ENCODE measurements at places on chromosomes 5 and 9.

DNA sequence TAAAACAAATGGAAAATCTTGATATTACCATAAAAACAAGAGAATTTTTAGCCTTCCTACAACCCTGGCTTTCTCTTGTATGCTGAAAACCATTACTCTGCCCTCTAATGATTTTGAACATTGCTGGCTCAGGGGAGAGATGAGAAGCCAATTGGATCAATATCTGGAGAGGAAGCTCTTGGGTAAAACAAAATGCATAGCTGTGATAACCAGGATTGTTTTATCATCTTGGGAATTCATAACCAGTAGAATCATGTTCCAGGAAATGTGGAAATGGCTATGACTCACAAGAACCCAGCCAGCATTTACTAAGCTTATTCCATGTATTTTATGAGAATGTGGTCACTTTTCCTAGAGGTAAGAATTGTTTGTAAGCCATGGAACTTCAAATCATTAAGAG is 51.1 kb upstream of the CTNND2 start:
- no peak for DNase-seq

GRCh38 chr5:126007841-126008240 is 415.4 kb upstream of the GRAMD2B start:
- DNase-seq = no peak

DNA sequence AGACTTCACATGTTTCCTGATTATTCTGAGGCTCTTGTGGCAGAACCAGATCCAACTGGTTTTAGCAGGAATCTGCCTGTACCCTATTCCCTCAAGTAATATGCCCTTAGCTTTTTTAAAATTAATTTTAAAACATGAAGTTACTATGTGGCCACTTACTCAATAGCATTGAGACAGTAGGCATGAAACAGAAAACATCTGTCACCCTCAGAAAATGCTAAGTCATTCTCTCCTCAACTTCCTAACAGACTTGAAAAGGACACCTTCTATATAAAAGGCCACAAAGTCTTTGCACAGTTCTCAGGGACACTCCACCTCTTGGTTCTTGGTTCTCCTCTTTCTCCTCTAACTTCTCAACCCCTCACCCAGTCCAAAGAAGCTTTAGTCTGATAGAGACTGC is 277.8 kb downstream of the RAB3C start:
- DNase-seq = no peak

- no peak for DNase-seq
Measured at GRCh38 chr5:115209279-115209678, 39.6 kb upstream of the TRIM36 start.

- DNase-seq = no peak
Measured at GRCh38 chr5:160605266-160605665, 183.6 kb downstream of the PTTG1 start.

GRCh38 chr5:80077051-80077714 is 42.0 kb downstream of the THBS4 start:
- no peak for DNase-seq

DNA sequence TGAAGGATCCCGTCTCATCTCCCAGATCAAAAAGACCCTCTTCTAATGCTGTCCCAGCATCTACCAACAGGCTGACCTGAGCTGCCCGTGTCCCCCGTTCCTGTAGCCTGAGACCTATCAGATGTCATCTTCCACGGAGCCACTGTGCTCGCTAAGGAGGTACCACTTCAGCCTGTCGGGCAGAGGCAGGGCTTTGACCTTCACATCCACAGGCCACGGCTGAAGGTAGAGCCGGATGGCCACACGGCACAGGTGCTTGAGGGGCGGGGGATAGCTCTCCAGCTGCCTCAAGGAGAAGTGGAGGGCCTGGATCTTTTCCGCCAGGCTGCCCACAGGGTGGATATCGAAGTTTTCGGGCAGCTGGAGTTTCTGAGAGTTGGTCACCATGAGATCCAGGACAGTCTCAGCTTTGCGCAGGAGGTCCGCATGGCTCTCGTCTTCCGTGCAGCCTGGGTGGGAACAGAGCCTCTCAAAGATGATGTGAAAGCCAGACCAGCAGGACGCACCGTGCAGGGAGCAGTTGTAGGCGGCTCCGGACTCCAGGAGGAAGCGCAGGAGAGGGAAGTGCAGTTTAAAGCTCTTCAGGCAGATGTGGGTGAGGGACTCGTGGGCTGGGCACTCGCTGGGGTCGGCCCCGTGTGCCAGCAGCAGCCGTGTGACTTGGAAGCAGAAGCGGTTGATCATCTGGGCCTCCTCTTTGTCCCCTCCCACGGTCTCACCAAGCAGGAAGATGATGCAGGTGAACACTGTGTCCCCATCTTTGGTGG is 4.1 kb downstream of the ASB6 start:
- no peak for DNase-seq

GRCh38 chr5:172988276-172988675 is 4.7 kb downstream of the ATP6V0E1 start:
- no peak for DNase-seq

DNA sequence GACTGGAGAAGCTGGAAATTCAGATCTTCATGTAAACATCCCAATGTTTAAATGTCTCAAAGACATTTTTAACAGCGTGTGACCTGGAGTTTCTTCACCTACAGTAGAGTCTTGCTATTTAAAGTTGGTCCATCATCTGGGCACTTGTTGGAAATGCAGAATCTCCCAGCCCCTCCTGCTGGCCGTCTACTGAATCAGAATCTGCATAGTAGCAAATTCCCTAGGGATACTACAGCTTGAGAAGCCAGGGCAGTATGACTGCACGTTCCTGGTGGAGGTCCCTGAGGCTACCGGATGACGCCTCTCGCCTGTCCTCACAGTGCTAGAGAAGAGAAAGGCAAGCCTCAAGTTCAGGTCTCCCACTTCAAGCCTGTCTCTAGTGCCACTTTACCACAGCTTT is 15.7 kb downstream of the SAP30L start:
- DNase-seq = no peak

DNA sequence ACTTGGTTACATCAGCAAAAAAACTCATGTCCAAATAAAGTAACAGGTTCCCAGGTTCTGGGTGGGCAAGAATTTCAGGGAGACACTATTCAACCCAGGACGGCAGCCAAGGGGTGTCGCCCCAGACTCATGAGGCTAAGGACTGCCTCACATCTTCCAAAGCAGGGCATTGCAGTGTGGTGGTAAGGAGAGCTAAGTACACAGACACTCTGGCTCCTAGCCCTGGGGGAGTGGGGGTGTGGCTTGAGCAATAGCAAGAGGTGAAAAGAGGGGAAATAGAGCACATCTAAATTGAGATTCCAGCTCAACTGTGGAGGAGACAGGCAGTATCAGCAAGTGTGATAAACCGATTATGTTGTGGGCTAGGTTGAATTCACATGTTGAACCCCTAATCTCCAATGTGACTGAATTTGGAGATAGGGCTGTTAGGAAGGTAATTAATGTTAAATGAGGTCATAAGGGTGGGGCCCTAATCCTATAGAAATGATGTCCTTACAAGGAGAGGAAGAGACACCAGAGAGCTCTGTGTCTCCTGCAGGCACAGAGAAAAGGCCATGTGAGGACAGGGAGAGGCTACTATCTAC is 49.9 kb upstream of the MARCHF11 start:
- no peak for DNase-seq

DNA sequence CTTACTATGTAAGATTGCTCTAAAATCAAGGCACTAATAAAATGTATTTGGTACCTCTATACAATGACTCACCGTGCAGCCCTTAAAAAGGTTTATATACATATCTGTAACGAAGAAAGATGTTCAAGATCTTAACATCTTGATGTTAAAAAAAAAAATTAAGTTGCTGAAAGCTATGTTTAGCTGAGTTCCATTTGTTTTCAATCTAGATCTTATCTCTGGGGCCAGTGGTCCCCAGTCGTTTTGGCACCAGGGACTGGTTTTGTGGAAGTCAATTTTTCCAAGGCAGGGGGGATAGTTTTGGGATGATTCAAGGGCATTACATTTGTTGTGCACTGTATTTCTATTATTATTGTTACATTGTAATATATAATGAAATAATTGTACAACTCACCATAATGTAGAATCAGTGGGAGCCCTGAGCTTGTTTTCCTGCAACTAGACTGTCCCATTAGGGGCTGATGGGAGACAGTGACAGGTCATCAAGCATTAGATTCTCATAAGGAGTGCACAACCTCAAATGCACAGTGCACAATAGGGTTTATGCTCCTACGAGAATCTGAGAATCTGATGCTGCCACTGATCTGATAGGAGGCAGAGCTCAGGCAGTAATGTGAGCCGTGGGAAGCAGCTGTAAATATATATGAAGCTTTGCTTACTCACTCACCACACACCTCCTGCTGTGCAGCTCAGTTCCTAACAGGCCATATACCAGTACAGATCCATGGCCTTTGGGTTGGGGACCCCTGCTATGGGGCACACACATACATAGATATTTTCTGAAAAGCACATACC is 27.6 kb upstream of the TSLP start:
- no peak for DNase-seq

- DNase-seq = no peak
Measured at GRCh38 chr5:74196233-74196632, 444.3 kb downstream of the ENC1 start.

DNA sequence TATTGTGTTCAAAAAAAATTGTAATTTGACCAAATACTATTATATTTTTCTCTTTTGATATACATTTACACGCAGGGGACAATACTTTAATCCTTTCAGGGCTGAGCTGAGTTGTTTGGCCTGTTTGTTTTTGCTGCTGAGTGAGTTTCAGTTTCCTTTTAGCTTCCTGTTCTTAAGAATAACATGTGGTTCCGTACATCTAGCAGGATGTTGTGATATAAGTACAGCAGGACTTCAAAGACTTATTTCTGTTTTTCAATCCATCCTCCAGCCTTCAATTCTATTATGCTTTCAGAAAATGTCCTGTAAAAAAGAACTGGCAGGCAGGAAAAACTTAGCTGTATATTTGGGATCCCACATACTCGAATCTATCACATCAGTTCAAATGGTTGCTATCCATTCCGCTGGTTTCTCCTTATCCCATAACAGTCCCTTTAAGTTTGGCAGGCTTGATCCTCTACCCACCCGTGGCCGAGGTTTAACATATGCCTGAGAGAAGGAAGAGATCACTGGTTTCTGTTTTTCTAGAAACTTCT is 1037.3 kb upstream of the ACO1 start:
- no peak for DNase-seq

- peak; percentile 64 for DNase-seq
Measured at GRCh38 chr9:93134015-93134739, at the start of gene NINJ1. NINJ1 (minus strand) TSS chr9:93134251; CDS start chr9:93134217, 34 bp downstream.

DNA sequence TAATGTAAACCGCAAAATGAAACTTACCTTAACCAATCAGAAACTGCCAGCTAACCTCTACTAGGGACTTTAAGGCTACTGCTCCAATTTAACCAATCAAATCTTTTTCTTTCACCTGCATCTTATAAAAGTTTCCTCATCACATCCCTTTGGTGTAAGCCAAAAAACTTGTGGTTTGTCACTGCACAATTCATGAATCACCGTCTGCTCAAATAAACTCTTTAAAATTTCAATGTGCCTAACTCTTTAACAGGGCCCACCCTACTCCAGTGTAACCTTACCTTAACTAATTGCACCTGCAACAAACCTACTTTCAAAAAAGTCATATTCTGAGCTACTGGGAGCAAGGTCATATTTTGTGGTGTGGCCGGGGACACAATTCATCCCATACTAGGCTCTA is 172.2 kb upstream of the GRAMD2B start:
- DNase-seq = no peak

DNA sequence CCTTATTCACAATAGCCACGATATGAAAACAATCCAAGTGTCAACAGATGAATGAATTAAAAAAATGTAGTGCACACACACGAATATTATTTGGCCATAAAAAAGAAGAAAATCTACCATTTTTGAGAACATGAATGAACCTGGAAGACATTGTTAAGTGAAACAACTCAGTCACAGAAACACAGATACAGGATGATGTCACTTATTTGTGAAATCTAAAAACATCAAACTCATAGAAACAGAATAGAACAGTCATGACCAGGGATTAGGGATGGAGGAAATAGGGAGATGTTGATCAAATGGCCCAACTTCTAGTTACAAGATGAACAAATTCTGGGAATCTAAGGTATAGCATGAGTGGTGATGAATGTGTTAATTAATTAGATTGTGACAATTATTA is 72.3 kb downstream of the MACIR start:
- no peak for DNase-seq

DNA sequence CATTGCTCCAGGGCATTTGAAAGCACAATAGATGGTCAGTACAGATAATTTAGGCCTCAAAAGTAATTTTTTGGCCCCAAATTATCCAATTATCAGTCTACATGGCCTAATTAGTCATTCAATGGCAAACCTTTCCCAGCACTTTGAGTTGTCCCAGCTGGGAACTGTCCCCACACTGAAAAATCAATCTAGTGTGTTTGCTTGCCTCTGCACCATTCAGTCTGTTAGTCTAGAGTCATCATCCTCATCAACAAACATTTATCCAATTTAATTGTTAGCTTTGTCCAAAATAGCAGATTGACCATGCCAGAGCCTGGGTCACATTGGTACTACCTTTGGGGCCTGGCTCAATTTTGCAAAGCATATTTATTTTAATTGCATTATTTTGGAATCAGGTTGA is 13.9 kb downstream of the NR4A3 start:
- DNase-seq = no peak

DNA sequence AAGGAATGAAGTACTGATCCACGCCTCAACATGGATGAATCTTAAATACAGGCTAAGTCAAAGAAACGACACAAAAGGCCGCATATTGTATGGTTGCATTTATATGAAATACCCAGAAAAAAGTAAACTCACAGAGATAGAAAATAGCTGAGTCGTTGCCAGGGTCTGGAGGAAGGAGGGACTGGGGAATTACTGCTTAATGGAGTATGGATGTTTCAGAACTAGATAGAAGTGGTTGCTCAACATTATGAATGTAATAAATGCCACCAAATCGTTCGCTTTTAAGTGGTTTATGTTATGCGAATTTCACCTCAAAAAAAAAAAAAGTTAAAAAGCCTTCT is 784 bp upstream of the MSANTD3 start:
- no peak for DNase-seq

GRCh38 chr9:111294691-111295451 is 35.2 kb downstream of the OR2K2 start:
- no peak for DNase-seq

GRCh38 chr9:69582018-69582417 is 90.2 kb downstream of the APBA1 start:
- no peak for DNase-seq

- DNase-seq = no peak
Measured at GRCh38 chr5:62132276-62132675, 173.7 kb upstream of the KIF2A start.

GRCh38 chr9:90629991-90630390 is 12.6 kb downstream of the DIRAS2 start:
- no peak for DNase-seq

- no peak for DNase-seq
Measured at GRCh38 chr9:15469406-15469805, 41.4 kb downstream of the PSIP1 start.

- no peak for DNase-seq
Measured at GRCh38 chr5:135320718-135321484, 78.1 kb downstream of the MACROH2A1 start.

All from activated CD8-positive, alpha-beta memory T cell treated with anti-CD3 and anti-CD28 coated beads for 1 hour (primary cell).